ENCODE measurements at places on chromosomes 7 and 10. TPM values are rescaled to one million over a fixed set of nuclear protein-coding genes. Genes with fewer than 3 reads are reported as not detected.

GRCh38 chr7:27606270-27607209 is 56.1 kb downstream of the HIBADH start:
- DNase-seq, result no peak

The CTTNBP2 gene
- 0.08 TPM for total RNA-seq

GRCh38 chr10:121244818-121245217 is 353.4 kb downstream of the FGFR2 start:
- DNase-seq, result no peak

- no peak for DNase-seq
Measured at GRCh38 chr7:66359656-66360211, 154.6 kb downstream of the TPST1 start.

DNA sequence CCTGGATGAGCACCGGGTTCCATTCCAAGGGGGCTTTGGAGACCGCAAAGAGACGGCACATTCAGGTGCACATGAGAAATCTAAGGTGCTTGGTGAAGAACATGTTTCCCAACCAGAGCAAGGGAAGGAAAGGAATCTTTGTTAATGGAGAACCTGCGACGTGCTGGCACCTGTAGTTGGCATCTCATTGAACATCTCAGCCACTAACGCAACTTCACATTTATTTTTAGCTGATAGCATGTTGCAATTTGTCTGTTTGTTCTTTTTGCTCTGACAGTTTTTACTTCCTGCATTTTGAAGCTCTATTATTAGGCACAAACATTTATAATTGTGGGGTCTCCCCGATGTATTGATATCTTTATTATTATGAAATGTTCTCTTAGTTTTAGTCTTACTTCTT is 316.7 kb downstream of the TCERG1L start:
- no peak for DNase-seq

DNA sequence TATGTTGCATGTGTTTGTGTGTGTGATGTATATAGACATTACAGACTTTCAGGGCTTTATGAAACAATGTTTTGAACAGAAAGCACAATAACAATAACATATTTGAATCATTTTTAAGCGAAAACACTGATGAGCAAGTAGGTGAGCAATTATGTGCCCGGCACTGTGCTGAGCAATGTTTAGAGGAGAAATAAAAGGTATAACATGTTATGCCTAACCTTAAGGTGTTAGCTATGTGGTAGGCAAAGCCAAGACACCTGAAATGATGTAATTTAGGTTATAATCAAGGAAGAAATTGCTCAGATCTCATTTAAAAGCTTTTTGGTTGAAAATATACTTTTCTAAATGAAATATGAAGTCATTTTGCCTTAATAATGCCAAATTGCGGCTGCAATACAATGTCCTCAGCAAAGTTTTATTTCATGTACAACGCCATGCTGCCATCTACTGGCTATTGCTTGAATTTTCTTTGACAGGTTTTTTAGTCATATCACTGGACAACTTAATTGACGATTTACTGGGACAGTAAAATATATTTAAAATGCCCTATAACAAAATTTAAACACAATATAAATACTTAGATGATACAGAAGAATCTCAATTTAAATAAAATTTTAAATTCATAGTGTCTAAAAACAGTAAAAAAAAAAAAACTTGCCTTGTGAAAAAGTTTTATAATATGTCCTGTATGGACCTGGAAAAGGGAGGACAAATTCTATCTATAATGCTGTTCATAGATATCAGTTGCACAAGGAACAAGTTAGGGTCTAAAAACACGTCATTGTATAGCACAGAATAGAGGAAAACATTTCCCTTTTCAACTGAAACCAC is 131.1 kb upstream of the CDK1 start:
- peak; percentile 30 for DNase-seq

DNA sequence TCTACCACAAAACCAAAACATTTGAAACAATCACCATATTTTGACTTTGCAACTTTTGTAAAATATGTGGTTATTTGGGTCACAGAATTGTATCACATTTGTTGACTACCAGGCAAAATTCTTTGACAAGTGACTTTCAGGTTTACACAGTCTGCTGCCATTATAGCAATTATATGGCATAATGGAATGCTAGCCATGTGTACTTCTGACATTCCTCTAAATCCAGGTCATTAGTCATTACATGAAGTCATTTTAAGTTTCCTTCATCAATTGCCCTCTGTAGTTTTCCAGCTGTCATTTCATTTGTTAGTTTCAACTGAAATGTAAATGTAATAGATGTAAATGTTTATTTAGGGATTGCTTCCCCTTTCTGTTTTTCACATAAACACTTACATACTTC is 137.5 kb downstream of the IMMP2L start:
- DNase-seq, result no peak

The CPA2 gene
- total RNA-seq, result 0.87 TPM
